Activated gamma-delta T cell (primary cell): ENCODE measurements at places on chromosomes 2 and 18.

GRCh38 chr2:8536686-8537561 lies 144.9 kb upstream of the ID2 start:
- no peak for DNase-seq

GRCh38 chr2:89850481-89850880 lies 1159.0 kb downstream of the RPIA start:
- no peak for DNase-seq

DNA sequence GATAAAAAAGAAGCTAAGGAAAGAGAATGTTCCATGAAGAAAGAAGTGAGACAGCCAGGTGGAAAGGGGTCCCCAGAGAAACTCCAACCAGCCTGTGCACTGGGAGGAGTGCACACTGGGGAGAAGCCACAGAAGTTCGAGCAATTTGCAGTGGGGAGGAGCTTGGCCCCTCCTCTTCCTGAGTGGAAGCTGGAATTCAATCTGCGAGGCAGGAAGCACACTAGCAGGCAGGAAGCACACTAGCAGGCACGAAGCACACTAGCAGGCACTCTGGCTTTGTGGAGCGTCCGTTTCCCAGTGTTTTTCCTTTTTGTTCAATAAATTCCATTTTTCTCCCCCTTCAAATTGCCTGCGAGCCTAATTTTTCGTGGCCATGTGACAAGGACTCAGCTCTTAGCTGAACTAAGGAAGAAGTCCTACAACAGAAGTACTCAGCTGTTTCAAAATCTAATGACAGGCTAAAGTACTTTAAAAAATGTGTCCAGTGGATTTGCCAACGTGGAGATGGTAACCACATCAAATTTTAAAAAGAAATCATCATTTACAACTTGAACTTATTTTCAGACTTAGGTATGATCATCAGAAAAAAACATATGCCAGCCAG lies 21.4 kb upstream of the SPIRE1 start:
- no peak for DNase-seq

- no peak for DNase-seq
Measured at GRCh38 chr2:165725421-165725820, 68.6 kb downstream of the GALNT3 start.

DNA sequence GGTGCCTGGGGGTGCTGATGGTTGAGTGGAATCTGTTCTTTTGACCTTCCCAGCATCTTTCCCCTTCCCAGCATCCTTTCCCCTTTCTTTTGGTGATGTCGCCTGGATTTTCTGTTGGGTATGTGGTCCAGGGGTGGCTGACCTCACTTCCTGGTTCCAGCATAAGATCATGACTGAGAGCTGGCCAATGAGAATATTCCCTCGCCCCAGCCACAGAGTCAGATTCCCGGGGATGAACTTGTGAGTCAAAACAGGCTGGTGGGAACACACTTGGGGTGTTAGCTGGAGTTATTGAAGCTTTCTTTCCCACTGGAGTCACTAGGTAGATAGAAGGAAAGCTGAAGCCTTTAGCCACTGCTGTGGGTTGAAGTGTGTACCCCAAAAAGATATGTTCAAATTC lies 28.0 kb upstream of the FOSL2 start:
- no peak for DNase-seq

DNA sequence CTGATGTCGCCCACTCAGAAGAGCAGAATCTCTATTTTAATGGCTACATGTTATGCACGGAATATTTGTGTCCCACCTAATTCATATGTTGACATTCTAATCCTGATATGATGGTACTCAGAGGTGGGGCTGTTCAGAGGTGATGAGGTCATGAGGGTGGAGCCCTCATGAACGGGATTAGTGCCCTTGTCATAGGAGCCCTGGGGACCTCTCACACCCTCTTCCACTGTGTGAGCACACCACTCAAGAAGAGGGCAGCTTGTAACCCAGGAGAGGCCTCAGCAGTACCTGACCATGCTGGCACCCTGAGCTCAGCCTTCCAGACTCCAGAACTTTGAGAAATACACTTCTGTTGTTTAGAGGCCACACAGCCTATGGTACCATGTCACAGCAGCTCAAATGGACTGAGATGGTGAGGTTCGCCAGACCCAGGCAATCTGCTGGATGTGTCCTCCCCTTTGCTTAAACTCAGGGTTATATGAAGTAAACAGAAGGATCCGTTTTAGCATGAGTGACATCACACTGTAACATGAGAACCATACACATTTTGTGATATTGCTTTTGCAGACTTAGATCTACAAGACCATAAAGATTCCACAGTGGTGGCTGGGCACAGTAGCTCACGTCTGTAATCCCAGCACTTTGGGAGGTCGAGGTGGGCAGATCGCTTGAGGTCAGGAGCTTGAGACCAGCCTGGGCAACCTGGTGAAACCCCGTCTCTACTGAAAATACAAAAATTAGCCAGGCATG lies 48.7 kb downstream of the ATOH8 start:
- DNase-seq = no peak

GRCh38 chr2:144462266-144462665 lies 57.7 kb downstream of the ZEB2 start:
- no peak for DNase-seq

GRCh38 chr2:176652300-176653182 lies 383.3 kb downstream of the MTX2 start:
- DNase-seq = no peak

- no peak for DNase-seq
Measured at GRCh38 chr2:11553661-11554398, 20.0 kb downstream of the GREB1 start.

DNA sequence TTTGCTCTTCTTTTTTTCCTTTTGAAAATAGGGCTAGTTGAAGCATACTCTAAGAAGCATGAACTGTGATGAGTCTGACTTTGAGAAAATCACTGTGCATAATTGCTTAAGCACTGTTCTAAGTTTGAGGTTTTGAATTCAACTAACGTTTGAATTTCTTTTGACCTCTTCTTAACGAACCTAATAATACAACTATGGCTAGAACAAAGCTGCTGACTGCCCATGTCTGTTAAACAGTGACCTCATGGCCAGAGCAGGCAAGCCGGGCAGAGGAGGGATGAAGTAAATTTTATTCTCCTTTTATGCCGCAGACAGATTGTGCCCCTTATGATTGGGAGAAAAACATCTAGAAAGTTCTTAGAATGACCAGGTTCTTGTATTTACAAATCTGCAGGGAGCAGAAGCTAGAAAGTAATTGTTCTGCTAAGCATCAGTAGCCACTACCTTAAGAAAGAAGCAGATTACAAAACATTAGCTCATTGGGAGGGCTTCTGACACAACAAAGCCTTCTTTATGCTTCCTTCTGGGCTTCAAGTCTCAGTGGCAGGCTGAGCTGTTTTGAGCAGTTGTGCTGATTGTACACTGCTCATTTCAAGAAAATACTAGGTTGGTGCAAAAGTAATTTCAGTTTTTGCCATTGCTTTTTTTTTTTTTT lies 97.8 kb upstream of the RASGRP3 start:
- DNase-seq = no peak

DNA sequence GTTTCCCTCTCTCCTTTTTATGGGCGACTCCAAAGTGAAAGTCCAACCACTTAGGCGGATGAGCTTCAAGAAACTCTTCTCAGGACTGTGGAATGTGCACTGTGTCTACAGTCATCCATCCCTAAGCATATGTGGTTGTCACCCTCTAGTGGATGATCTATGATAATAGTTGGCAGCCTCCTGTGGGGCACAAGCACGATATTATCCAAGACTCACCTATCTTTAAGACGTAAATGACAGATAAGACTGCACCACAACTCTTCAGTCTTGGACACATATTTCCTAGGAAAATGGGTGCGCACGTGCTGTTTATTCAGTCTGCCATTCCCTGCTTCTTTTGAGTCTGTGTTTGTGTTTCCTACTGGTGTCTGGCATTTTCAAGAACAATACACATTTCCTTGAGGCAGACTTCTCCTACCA lies 145.5 kb upstream of the CTAGE1 start:
- DNase-seq = no peak

- no peak for DNase-seq
Measured at GRCh38 chr2:74745766-74746165, 88.2 kb upstream of the HK2 start.

DNA sequence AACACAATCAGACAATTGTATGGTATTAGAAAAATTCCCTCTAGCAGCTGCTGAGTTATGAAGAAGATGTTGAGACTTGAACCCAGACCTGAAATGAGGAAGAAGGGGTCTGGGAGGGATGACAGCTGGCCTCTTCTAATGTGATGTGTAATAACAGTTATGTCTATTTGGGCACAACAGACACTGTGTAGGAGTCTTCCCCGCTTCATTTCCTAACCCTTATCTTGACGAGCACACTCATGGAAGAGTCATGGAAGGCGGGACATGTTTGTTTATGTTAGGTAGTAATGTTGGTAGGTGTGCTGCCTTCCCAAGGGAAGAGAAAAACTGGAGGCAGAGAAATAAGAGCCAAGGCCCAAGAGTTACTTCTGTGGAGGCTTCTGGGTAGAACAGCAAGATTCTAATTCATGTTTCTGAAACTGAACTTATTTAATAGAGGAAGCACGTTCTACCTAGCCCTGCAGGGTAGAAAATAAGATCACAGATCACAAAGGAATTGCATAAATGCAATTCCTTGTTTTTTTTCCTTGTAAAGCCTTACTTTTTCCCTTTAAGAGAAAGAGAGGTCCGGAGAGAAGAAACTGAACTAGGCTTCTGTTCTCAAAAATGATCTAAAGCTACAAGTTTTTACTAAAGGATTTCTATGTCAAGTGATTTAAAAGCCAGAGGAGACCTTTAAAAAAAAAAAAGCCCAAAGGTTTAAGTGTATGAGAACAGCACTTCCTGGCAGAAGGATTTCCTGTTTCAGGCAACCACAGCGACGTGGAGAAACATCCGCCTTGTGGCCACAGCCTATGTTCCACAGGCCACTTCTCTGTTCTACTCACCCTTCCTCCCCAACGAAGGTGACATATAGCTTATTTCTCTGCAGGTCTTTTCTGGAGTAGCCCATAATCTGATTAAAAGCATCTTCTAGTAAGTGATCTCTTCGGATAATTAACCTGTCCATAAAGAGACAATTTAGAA lies 68.5 kb upstream of the STK17B start:
- no peak for DNase-seq

- DNase-seq = no peak
Measured at GRCh38 chr2:188870289-188870688, 103.9 kb upstream of the COL3A1 start.

GRCh38 chr2:101173707-101174295 lies 22.6 kb upstream of the TBC1D8 start:
- no peak for DNase-seq

DNA sequence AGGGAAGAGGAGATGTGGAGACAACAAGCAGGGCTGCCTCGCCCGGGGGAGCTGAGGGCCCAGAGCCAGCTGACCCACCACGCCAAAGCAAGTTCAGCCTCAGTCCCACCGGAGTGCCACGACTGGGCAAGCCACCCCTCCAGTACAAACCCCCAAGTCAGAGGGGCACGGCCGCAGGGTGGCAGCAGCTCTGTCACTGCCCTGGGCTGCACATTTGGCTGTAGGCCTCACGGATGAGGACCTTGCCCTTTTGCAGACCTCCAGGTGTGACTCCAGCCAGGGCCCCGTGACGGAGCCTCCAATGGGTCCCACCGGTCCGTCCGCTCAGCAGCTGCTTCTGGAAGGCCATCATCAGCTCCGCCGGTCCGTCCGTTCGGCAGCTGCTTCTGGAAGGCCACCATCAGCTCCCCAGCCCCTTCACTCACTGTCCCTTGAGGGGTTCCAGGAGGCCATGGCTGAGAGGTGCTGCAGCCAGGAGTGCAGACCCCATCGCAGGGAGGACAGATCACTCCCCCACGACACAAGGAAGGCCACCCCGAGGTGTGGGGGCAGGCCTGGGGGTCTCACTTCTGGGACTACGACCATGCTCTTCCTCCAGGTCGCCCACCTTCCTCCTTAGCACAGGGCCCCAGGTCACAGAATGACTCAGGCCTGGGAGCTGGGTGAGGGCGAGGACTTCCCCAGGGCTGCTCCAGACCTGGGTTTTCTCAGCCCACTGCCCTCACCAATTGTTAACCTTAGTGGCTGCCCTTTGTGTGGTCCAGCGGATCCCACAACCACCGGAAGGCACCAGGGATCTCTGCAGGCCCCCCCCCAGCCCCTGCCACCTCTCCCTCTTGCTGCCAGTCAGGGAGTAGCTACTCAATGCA lies 24.6 kb upstream of the STK25 start:
- no peak for DNase-seq

GRCh38 chr2:177885828-177886466 lies 186.6 kb downstream of the PDE11A start:
- DNase-seq = no peak

GRCh38 chr18:34862561-34862960 lies 152.5 kb downstream of the DTNA start:
- no peak for DNase-seq

DNA sequence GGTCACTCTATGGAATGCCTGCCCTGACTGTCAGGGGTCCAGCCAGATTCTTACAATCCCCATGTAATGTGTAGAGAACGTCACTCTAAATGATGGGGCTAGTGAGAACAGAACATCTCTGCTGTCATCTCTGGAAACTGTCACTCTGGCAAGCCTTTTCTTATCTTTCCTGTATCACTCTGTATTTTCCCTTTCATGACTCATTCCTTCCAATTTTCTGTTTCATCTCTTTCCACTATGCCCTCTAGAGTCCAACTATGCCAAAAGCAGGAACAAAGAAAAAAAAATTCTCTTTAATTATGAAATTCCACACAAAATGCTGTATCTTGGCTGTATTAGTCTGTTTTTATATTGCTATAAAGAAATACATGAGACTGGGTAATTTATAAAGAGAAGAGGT lies 608.8 kb downstream of the ADCYAP1 start:
- no peak for DNase-seq

DNA sequence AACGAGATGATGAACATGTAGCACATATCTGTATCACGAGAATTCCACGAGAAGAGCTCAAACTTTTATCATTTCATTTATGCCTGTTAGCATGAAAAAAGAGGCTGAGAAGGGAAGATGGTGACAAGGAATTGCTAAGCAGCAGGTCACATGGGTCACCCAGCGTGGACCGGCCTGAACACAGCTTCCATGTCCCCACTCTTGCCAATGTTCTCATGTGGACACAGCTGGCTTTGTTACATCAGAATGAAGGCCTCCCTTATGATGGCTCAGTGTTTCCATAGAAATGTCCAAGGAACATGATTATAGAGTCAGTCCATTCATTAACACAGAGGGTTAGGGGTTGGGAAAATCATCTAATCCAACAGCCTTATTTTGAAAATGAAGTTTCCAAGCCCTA lies 215.4 kb downstream of the CMPK2 start:
- no peak for DNase-seq

GRCh38 chr2:8986327-8986976 lies 17.0 kb downstream of the MBOAT2 start:
- no peak for DNase-seq

- DNase-seq = no peak
Measured at GRCh38 chr2:19769513-19769912, 132.3 kb downstream of the TTC32 start.

GRCh38 chr18:54090856-54091255 lies 133.6 kb downstream of the MBD2 start:
- no peak for DNase-seq
